ENCODE measurements at places on chromosomes 11 and 22.

DNA sequence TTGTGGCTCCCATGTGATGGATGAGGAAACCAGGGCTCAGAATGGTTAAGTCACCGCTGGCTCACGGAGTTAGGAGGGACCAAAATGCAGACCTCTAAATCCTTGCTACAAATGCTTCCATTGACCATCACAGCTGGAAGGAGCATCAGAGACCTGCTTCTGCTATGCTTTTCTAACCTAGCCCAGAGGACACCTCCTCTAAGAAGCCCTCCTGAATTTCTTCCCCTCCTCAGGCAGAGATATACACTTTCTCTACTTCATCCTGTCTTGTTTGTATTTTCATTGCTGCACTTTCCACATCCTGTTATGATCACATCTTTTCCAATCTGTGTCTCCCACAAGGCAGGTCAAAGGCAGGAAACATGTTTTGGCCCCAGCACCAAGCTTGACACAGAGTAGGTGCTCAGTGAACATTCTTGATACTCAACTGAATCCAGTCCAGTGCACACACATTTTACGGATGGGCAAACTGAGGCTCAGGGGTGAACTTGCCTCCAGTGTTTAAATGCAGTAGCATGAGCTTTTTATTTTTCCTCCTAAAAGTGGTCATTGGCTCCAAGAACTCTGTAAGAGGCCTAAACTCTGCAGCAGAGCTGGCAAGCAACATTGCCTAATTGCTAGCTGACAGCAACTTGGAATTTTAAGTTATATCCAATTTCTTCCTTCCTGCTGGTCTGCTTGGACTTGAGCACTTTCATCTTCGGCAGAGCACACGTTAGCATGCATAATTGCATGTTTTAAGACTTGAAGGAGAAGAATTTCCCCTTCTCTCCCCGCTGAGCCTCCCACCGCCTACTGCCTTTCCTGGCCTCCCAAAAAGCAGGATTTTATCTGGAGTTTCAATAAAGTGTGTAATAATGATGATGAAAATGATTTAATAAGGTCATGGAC is 12.7 kb downstream of the SCUBE1 start:
- no peak for DNase-seq

GRCh38 chr11:110818032-110818687 is 105.9 kb upstream of the ARHGAP20 start:
- DNase-seq: no peak

DNA sequence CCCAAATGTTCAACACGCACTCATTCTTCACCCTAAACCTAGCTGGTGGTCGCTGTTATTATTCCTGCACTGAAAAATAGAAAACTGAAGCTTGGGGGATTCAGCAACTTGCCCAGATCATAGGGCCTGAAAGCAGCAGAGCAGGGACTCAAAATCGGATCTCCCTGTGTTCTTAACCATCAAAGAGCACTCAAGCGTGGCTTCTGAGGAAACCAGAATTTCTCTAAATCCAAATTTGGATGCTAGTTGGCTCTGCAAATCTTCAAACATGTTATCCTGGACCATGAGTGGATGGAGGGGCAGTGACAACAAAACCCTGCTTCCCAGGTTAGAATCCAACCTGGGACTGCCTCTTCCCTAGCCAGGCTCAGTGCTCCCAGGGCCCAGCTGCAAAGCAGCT is 11.6 kb upstream of the ARAP1 start:
- DNase-seq: no peak

DNA sequence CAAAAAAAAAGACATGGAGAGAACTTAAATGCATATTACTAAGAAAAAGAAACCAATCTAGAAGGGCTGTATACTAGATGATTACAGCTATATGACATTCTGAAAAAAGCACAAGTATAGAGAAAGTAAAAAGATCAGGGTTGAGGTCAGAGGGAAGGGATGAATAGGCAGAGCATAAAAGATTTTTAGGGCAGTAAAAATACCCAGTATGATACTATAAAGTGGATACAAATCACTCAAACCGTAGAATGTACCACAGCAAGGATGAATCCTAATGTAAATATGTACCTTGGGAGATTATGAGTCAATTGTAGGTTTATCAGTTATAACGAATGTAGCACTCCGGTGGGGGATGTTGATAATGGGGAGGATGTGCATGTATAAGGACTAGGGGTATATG is 29.4 kb upstream of the SMCO4 start:
- DNase-seq: no peak

GRCh38 chr11:110299006-110299785 is 2.8 kb upstream of the RDX start:
- DNase-seq: no peak
